ENCODE measurements at places on chromosomes 5 and 9.

GRCh38 chr5:82364497-82364896, 86.3 kb upstream of the RPS23 start:
- DNase-seq = no peak

- no peak for DNase-seq
Measured at GRCh38 chr5:6843821-6844220, 130.6 kb downstream of the TENT4A start.

DNA sequence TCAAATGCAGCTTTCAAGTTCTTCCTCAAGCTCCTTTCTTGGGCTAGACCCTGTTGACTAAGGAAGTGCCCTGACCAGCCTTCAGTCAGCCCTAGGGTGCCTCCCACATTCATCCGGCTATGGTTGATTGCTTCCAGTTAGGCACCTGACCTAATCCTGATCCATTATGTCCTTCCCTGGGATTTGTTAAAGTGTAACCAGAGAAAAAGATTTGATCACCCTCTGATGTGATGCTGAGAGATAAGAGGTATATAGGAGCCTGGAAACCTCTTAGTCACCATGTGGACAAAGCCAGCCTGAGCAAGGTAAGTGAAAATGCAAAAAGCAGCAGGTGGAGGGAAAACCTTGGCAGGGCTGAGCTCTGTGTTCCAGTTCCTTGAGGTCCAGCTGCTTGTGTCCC, 178.8 kb upstream of the ERCC6L2 start:
- no peak for DNase-seq

- no peak for DNase-seq
Measured at GRCh38 chr5:147687118-147687517, 95.4 kb downstream of the JAKMIP2 start.

GRCh38 chr9:137621131-137621757, 2.4 kb downstream of the EHMT1 start:
- no peak for DNase-seq

GRCh38 chr9:35696520-35697215, 6.9 kb upstream of the TPM2 start:
- peak; percentile 18 for DNase-seq

DNA sequence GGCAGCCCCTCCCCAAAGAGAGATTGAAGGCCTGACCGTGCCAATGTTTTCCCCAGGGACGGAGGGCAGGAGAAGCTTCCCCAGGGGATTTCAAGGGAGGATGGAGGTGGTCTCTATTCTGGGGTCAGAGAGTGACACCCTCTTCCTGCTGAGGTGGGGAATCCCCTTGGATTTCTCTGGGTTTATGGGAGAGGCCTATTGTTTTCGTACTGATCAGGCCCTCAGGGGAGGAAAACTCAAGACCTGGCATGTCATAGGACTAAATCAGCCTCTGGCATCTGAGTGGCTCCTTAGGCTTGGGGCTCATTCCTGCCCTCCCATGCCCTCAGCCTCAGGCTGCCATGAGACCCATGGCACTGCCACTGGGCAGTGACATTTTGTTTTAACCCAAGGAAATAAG, 44.6 kb downstream of the IRF1 start:
- no peak for DNase-seq

- DNase-seq = no peak
Measured at GRCh38 chr9:77455312-77455927, 192.7 kb downstream of the GNA14 start.

DNA sequence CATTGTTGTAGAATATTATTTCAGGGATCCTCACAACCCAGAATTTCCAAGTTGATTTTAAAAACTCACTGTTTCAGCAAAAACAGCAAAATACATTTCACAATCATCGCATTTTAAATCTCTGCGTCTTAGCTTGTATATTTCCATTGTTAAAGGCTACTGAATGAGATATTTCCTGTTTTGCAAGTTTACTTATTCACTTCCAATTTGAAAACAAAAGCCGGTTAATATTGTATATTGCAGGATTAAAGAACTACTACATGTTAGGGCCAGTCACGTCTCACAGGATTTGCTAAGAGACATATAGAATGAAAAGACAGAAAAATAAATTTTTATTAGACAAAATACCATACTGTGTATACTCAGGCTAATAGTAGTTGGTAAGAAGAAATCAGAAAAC, 395.9 kb upstream of the CDH9 start:
- no peak for DNase-seq

DNA sequence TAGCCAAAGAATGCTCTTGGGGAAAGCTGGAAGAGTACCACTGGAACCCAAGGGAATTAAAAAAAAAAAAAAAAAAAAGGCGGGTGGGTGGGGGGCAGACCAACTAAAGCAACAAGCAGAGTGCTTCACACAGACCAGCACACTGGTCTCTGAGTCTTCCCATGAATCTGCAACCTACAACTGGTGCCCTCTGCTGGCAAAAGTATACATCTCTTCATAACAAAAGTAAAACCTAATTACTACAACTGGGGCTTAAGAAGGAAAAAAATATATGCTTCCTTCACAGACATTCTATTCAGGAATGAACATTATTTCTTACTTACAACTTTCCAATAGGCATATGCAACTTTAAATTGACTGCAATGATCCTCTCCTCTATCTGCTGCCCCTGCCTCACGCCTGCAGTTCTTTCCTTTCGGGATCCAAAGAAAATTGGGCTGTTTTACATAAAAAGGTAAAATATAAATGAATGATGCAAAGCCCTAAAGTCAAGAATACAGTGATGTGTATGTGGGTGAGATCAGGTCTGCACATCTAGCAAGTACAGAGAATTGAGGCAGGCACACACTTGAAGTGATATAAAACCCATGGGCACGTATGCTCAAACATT, 7.2 kb upstream of the KLHL3 start:
- DNase-seq = no peak

DNA sequence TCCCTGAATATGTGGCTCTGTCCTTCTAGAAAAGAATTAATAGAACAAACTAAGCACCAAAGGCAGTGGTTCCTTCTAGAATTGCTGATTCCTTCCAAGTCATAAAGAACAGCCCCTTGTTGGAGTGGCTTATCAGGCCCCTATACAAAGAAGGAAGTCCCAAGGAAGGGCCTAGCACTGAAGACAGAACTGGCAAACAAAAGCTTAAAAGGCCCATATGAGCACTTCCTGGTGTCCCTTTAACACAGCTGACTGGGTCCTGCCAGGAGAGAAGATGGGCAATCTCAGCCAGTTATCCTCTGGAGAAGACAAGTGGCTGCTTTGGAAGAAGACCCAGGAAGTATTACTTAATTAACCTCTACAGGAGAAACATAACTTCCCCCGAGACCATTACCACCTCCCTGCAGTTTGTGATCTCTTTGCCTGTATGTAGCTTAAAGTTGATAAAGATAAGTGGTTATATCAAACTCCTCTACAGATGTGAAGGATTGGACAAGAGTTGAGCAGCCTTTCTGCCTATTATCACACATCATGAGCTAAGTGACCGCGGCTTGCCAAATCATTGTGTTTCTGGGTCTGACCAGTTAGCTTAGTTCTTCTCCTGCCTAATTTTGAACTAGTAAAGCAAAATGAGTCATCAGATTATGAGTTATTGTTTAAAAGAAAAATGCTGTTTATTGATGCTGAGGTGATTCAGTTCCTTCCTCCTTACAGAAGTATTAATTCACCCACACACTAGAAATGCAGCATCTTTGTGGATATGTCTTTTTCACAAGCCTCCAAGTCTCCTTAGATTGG, 13.3 kb upstream of the STING1 start:
- DNase-seq = no peak

- DNase-seq = no peak
Measured at GRCh38 chr9:138078846-138079245, 201.3 kb downstream of the CACNA1B start.

- DNase-seq = no peak
Measured at GRCh38 chr5:170488570-170488969, 15.2 kb upstream of the KCNIP1 start.

DNA sequence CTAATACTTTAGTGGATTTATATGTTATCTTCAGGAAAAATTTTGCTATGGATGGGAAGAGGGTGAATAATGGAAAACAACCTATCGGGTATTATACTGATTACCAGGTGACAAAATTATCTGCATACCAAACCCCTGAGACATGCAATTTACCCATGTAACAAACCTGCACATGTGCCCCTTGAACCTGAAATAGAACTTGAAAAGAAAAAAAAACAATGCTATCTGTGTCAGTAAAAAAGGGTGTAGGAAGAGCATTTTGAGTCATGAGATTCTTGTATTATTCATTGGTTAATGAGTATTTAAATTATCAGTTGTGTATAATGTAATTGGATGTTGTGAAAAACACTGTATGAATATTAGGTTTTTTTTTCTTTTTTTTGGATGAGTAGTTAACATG, 75.4 kb downstream of the PRR16 start:
- DNase-seq = no peak

DNA sequence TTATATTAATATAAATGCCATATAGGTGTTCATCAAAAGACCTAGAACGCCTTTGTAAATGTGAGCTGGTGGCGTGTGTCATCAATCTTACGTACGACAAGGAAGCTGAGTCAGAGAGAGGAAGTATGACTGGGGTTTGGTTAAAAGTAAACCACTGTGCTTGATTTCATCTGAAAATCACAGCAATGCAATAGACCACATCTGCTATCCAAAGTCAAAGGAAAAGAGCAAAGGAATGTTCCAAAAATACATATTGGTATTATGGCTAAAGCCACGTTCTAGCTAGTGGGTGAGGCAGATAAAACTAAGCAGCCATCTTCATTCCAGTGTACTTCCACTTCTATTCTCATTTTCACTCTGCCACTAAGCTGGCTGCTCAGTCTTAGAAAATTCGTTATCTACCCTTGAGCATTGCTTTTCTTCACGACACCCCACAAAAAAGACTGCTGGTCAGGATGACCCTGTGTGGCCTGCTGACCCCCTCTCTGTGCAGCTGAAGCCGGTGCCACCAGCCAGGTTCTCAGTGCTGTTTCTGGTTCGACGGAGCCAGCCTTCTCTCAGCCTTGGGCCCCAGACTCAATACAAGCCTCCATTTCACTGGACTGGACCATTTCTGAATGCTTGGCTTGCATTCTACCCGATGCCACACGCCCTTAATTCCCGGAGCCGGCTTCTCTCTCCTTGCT, 23.8 kb downstream of the SHC3 start:
- DNase-seq = no peak

DNA sequence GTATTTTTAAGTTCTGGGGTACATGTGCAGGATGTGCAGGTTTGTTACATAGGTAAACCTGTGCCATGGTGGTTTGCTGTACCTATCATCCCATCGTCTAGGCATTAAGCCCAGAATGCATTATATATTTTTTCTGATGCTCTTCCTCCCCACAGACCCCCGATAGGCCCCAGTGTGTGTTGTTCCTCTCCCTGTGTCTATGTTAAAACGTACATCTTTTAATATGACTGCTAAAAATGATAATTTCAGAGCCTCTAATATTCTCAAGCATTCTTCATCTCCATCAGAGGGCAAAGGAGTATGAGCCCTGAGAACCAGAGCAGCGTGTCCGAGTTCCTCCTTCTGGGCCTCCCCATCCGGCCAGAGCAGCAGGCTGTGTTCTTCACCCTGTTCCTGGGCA, at the start of gene OR1J2:
Gene OR1J2, plus strand, starts transcription at position 301 of the 400 bp plus-strand sequence. Its CDS starts 0 bp downstream, at position 301.
- no peak for DNase-seq

- DNase-seq = no peak
Measured at GRCh38 chr9:35397216-35397698, 92.7 kb upstream of the RUSC2 start.

- no peak for DNase-seq
Measured at GRCh38 chr9:115615821-115616665, 498.1 kb upstream of the TNC start.

- no peak for DNase-seq
Measured at GRCh38 chr5:66306105-66306843, 162.2 kb downstream of the SREK1 start.

GRCh38 chr5:145780982-145781381, 54.2 kb downstream of the PRELID2 start:
- DNase-seq = no peak

DNA sequence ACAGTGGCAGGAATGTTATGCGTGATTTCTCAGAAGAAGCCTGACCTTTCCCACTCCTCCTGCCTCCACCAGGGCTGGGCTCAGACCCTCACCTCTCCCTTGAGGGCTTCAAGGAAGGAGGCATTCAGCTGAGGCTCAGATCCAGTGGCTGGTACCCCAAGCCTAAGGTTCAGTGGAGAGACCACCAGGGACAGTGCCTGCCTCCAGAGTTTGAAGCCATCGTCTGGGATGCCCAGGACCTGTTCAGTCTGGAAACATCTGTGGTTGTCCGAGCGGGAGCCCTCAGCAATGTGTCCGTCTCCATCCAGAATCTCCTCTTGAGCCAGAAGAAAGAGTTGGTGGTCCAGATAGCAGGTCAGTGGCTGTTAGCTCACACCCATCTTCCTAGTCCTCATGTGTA, 9.9 kb downstream of the BTNL9 start:
- no peak for DNase-seq

DNA sequence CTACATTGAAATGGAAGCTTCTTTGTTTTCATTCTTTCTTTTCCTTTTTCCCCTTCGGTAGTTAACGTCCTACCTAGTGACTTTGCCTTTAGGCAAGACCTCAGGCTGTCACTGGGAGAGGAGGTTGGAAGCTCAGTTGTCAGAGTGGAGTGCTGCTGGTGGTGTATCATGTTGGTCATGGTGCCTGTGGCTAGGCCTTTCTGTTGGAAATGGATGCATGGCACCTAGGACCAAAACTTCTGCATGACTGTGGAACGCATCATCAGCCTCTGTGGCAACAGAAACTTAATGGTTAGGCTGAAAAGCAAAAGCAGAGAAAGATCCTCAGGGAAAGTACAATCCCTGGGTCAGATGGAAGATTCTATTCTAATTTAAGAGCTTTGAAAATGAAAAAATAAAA, 57.9 kb downstream of the OSTF1 start:
- DNase-seq = no peak

DNA sequence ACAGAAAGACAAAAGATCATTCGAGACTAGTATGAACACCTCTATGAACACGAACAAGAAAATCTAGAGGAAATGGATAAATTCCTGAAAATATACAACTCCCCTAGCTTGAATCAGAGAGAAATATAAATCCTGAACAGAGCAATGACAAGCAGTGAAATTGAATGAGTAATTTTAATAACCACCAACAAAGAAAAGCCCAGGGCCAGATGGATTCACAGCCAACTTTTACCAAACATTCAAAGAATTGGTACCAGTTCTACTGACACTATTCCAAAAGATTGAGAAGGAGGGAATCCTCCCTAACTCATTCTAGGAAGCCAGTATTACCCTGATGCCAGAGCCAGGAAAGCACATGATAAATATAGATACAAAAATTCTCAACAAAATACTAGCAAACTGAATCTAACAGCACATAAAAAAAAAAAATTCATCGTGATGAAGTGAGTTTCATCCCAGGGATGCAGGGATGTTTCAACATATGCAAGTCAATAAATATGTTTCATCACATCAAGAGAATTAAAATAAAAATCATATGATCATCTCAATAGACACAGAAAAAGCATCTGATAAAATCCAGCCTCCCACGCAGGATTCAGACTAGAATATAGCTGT, 25.2 kb upstream of the PTGER4 start:
- no peak for DNase-seq
